ENCODE measurements at places on chromosomes 1 and 21. TPM values are rescaled to one million over a fixed set of nuclear protein-coding genes. Genes with fewer than 3 reads are reported as not detected.

GRCh38 chr1:36100376-36100775 is 11.7 kb downstream of the ADPRS start:
- DNase-seq: no peak

The EPHA10 gene
- 0.32 TPM for total RNA-seq

DNA sequence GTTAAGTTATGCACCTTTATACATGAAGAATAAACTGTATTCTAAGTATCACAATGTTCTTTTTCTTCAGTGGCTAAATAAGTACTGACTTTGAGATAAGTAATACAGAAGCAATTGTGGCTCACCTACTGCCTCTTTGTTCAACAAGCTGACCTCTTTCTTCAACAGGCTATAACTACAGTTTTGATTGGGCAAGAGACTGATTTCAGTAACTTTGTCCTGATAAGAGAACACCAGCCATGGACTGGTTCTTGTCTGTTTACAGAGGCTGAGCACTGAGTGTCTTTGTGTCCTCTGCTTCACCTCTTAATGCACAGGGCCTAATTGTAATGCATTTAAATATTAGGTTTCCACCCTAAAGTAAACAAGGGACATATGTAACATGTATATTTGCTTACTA is 34.6 kb upstream of the PDE4B start:
- DNase-seq: no peak

The HOOK1 gene
- total RNA-seq: 3.3 TPM

DNA sequence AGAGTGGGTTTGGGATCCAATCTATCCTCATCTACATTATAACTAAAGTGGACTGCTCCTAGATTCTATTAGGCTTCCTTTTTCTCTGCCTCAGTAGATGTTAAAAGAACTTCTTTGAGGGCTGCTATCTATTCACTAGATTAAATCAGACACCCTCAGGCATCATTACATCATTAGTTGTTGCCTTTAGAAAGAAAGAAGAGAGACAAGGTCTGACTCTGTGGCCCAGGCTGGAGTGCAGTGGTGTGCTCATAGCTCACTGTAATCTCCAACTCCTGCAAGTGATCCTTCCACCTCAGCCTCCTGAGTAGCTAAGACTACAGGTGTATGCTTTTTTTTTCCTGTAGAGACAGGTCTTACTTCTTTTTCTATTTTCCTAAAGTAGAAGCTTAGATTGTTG is 71.1 kb upstream of the EXO1 start:
- no peak for DNase-seq

The DMRTA2 gene
- total RNA-seq: not detected

DNA sequence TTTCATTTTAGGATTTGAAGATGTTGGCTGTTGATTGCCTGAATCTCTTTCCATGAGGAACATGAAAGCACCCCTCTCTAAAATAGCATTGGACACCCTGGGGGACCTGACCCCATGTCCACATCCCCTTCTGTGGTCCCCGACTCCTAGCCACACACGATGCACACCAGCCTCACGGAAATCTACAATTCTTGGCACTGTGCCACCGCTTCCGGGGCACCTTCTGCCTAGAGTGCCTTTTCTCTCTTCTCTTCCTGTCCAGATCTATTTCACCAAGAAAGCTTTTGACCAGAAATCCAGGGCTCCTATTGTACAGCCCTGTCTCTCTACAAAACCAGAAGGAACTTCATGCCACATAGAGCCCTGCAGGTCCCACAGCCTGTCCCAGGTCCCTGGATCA is 50.3 kb downstream of the MYSM1 start:
- no peak for DNase-seq

- DNase-seq: no peak
Observed at GRCh38 chr1:3893190-3893589, 6.9 kb downstream of the C1orf174 start.

The SPRR4 gene
- not detected for total RNA-seq

The BNIPL gene
- total RNA-seq: not detected

GRCh38 chr1:31691951-31692350 is 11.9 kb downstream of the COL16A1 start:
- DNase-seq: no peak

DNA sequence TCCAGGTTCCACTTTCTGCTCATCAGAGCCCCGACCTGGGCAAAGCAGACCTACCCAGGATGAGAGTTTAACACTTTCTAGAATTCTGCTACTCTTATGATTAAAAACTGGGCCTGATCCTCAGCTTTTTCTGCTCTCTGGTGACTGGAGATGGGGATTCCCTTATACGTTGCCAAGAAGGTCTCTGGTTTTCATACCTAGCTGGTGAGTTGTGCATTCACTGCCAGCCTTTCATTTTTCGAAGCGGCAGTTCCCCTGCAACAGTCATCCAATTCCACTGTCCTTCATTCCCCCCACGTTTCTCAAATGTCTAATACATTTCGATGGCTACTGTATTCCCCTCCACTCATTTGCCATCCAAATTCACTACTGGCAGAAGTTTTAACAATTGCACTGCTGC is 135.3 kb downstream of the ADSS2 start:
- DNase-seq: no peak

DNA sequence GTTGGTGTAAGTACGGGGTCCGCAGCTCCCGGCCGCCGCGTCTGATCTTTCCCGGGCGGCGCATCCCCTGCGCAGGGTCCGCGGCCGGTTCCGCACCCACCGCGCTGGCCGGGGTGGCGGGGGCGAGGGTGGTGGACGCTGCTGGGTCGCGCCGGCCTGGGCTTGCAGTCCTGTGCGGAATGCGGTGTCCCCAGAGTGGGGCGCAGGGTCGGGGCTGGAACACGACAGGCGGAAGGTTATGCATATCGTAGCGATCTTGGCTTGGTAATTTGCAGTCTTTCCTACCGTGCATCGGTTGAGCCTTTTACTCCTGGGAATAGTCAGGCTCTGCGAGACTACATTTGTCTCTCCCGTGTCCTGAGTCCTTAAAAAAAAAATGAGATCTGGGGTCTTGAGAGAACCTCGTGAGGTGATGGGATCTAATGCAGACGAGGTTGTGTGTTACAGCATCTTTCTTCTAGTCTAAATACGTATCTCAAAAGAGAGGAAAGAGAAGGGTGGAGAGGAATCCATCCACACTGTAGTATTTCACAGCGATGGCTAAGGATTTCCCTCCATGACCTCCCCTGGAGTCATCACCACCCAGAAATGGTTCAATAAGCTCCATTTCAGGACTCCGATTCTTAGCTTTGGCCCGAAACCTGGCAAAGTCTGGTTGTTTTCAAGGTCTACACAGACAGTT is 572 bp downstream of the ATP1B1 start:
- DNase-seq: no peak

DNA sequence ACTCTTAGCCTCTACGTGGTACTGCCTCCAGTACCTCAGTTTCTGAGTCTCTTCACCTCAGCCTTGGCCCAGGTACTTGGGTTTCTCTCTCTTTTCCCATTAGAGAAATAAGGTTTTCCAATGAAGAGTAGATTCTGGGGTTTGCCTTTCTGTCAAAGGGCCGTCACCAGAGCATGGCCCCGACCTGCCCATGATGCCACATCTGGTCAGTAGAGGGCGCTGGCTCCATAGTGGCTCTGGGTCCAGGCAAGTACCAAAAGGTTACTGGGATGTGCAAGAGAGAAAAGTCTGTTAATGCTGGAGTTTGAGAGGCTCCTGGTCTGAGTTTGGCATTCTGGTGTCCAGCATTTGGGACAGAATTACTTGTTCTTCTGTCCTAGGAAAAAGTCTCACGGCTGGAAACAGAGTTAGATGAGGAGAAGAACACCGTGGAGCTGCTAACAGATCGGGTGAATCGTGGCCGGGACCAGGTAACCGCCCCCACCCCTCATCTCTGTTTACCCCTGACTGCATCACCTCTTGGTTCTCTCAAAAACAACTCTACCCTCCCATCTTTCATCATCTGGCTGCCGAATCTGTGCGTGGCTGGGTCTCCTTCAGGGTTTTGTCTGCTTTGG is 5.3 kb upstream of the TUFT1 start:
- peak; percentile 89 for DNase-seq

DNA sequence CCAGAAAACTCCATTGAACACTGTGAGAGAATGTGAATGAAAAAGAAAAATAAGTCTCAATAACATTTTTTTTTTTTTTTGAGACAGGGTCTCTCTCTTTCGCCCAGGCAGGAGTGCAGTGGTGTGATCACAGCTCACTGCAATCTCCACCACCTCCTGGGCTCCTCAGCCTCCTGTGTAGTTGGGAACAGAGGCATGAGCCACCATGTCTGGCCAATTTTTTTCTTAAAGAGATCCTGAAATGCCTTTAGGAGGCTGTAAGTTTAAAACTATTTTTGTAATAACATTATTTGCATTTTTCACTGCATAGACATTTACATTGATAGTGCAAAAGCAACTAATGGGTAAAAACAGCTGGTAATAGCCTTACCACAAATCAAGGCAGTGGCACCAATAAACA is 35.3 kb downstream of the GDAP2 start:
- no peak for DNase-seq

DNA sequence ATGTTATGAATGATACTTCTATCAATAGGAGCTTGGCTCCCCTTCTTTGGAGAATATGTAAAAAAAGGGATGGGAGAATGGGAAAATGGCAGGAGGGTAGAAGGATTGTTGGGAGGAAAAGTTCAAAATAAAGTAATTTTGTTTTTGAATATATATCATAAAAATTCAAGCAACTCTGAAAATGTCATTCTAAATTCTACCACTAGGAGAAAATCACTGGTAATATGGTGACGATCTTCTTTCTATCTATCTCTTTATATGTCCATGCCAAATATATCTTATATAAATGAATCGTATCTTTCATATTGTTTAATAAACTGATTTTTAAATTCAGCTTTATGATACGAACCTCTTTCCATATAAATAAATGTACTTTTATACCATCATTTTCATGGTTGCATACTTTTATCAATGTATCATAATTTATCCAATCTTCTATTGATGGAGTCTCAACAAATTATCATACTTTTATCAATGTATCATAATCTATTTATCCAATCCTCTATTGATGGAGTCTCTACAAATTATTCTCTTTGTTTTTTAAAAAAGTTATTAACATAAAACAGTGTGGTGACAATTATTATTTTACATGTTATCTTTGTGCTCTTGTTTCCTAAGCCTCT is 73.7 kb upstream of the MARK1 start:
- DNase-seq: no peak

DNA sequence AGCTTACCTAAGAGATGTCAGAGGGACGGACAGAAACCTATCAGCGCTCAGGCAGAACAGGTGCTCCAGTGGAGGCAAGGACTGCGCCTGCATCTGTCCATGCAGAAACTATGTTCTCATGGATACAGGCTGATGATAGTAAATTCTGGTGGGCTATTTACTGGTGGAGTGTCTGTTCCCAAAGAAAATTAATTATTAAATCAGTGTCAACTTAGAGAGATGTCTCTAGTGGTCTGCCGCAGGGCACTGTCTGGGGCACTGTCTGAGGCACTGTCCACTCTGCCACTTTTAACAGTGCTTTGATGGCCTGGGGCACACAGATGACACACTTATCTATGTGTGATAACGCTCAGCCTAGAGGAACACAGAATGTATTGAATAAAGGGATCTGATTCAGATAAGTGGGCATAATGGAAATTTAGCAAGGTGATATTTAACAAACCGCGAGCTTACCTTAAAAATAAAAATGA is 148.1 kb downstream of the RGS7 start:
- no peak for DNase-seq

DNA sequence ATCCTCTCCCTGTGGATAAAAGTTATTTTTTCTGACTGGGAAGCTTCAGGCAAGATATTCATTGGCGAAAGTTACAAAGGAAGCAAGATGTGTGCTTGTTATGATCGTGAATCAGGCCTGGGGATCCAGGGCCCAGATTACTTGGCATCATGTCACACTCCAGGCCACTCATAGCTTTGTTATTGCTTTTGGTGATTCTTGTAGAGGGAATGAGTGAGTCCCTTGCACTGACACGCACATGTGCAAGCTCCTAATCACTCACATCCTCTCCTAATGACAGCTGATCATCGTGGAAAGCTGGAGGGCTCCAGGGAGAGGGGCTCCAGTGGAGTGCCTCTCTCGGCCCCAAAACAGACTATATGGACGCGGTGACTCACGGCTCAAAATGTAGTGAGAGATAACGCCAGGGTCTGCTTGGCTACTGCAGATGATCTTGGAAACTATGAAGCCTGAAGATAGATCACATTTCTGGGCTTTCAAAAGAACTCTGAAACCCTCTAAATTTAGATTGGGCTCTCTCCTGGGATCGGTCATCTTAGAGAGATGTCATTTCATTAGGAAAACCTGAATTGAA is 481.1 kb upstream of the USP24 start:
- no peak for DNase-seq

- DNase-seq: no peak
Observed at GRCh38 chr1:91803847-91804545, 82.0 kb downstream of the TGFBR3 start.

- DNase-seq: no peak
Observed at GRCh38 chr1:202291001-202291400, 50.7 kb downstream of the UBE2T start.

The IQGAP3 gene
- total RNA-seq: 5.3 TPM

DNA sequence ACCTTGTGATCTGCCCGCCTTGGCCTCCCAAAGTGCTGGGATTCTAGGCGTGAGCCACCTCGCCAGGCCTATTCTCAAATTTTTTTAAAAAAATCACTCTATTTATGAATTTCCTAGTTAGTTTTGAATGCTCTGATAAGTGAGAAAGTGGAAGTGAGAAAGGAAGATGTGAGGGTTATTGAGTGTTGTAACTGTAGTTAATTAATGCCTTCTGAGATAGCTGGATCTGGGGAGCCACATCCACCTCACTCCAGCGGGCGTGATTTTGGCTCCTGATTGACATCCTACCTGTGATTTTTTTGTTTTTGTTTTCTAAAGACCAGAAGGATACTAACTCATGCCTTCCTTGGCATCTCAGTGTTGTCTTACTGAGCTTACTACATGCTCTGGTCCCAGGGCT is 65.6 kb downstream of the ST3GAL3 start:
- DNase-seq: no peak

GRCh38 chr1:57638239-57638638 is 214.4 kb upstream of the DAB1 start:
- no peak for DNase-seq

DNA sequence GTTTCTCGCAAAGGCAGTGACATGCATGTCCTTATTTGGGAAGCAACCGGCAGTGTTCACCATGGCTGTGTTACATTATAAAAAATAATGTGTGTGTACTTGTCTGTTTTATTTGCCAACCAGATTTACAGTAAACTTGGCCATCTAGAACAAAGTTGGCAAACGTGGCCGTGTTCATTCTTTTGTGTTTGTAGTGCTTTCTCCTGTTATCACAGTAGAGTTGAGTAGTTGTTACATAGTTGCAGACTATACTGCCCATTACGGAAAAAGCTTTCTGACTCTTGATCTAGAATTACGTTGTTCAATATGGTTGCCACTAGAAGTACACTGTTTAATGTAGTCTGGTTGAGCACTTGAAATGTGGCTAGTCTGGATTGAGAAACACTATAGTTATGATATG is 19.4 kb downstream of the SOAT1 start:
- no peak for DNase-seq
